ENCODE measurements at places on chromosomes 13 and 19. TPM values are rescaled to one million over a fixed set of nuclear protein-coding genes. Genes with fewer than 3 reads are reported as not detected.
A peak's percentile ranks its signal among the peaks of the same experiment; 100 is the strongest.

GRCh38 chr13:82879921-82880320 is 1002.4 kb downstream of the SLITRK1 start:
- no peak for DNase-seq

CYP4F8 gene
- polyA plus RNA-seq = 0.08 TPM

GNG7 gene
- polyA plus RNA-seq = 5.4 TPM

DNA sequence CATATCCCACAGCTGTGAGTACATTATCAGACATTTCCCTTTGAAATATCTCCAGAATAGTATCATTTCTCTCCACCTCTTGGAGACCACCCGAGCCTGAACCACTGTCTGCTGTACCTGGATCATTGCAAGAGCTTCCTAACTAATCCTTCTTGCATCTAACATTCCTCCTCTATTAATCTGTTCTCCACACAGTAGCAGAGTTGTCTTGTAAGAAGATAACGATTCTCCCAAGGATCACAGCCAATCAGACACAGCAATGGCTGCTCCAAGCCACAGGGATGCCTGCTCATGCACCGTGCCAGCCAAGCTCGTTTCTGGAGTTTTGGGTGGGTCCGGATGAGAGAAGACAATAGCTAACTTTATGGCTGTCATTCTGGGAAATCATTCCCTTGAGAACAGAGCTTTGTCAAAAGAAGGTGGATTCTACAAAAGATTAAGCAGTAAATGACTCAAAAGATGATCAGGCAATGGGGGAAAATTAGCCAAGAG is 14.5 kb upstream of the LAIR1 start:
- DNase-seq = no peak

DNA sequence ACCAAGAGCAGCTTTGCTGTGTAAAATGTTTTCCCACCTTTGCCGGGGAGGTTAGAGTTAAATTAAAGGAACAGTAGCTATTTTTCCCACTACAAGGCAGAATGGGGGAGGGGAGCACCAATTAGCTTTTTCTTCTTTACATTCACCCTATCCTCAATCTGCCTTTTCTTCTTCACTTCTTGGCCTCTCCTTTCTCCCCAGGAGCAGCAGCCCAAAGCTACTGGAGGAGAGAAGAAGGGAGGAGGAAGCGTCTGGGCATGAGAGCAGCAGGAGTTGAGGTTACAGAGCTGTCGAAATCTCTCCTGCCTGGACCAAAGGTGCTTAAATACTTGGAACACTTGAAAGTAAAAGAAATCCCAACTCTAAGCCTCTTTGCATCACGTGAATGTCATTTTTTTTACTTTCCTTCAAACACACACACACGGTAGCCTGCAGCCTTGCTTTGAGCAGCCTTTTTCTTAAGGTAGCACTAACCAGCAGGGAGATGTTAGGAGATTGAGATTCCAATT is 39.0 kb upstream of the WASF3 start:
- DNase-seq = no peak

ZNF844 gene
- polyA plus RNA-seq = 34.0 TPM

- peak; percentile 6 for DNase-seq
Observed at GRCh38 chr13:24511019-24511815, 1.4 kb downstream of the PARP4 start.

GRCh38 chr13:104105418-104106355 is 1039.5 kb upstream of the SLC10A2 start:
- DNase-seq = peak; percentile 27

- no peak for DNase-seq
Observed at GRCh38 chr19:41521931-41522555, 53.9 kb upstream of the CEACAM21 start.

DNA sequence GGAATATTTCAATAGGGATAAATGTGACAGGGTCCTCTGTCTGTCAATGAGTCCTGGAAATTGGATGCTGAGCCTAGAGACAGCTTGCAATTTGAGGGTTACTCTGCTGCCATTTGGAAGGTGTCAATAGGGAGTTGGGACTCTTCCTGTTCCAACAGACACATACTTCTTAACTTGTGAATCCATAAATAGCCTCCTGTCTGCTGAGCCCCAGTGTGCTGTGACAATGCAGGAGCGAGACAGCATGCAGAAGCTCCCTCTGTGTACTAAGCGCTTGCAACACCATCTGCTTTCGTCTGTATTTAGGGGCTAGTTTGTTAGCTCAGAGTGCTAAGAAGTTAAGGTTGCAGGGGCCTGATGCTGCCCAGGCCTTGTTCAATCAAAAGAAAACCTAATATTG is 58.5 kb upstream of the GPR12 start:
- DNase-seq = no peak

IRGC gene
- not detected for polyA plus RNA-seq

GRCh38 chr19:7456964-7457541 is 31.8 kb downstream of the PEX11G start:
- DNase-seq = no peak

LGALS7B gene
- polyA plus RNA-seq = not detected

- DNase-seq = no peak
Observed at GRCh38 chr13:112161521-112162301, 94.8 kb downstream of the SOX1 start.

DNA sequence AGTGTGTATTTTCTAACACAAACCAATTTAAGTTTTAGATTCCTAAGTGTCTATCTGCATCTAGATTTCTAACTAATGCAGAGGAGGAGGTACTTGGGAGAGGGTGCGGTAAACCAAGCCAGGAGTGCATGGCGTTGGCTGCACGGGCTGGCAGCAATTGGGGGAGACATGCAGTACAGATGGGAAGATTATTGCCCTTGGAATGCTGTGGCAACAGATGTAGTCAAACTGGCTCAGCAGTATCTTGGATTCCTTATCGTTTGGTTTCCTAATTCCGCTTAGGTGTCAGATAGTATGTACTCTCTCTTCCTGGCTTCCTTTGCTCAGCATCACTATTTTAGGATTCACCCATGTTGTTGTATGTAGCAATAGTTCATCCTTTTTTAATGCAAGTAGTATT is 29.4 kb upstream of the STK24 start:
- DNase-seq = no peak

DNA sequence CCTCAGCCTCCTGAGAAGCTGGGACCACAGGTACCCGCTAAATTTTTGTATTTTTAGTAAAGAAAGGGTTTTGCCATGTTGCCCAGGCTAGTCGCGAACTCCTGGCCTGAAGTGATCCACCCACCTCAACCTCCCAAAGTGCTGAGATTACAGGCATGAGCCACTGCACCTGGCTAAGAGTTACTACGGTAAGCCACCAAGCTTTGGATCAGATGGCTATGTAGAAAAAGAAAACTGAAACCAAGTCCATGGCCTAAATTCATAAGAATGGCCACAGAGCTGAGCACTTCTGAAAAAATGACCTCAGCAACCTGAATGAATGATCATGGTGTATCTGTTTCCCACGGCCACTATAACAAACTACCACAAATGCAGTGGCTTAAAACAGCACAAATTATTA is 9.4 kb downstream of the OPA3 start:
- no peak for DNase-seq
